BJ (cell line): ENCODE measurements at places on chromosomes 7 and 10. TPM values are rescaled to one million over a fixed set of nuclear protein-coding genes. Genes with fewer than 3 reads are reported as not detected.

GRCh38 chr7:79740076-79740475 is 286.6 kb upstream of the MAGI2 start:
- no peak for DNase-seq

DNA sequence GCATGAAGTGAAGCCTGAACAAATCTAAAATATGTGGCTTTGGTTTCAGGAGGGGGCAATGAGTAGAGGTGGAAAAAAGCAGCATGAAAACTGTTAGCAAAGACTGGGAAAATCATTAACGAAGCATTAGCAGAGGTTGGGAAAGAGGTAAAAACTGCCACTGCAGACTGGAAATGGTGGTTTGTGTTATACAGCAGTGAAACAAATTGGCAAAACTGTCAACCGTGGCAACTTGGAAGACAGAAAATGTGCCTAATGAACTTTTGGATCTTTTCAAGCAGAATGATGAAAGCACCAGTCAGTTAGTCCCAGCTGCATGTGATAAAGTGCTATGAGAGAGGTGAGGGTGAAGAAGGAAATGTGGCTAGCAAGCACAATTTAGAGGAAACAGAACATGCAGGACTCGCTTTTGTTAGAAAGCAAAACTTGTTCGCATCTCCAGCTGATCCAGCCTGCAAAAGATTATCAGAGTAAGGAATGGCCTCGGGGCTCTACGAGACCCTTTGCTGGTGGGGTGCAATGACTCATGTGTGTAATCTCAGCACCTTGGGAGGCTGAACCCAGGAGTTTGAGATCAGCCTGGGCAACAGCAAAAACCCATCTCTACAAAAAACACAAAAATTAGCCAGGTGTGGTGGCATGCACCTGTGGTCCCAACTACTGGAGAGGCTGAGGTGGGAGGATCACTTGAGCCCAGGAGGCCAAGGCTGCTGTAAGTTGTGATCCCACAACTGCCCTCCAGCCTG is 45.7 kb downstream of the SKIDA1 start:
- no peak for DNase-seq

GRCh38 chr7:6306471-6306870 is 34.0 kb upstream of the CYTH3 start:
- DNase-seq: peak; percentile 32

- DNase-seq: no peak
Measured at GRCh38 chr7:563629-564170, 44.1 kb upstream of the PDGFA start.

DNA sequence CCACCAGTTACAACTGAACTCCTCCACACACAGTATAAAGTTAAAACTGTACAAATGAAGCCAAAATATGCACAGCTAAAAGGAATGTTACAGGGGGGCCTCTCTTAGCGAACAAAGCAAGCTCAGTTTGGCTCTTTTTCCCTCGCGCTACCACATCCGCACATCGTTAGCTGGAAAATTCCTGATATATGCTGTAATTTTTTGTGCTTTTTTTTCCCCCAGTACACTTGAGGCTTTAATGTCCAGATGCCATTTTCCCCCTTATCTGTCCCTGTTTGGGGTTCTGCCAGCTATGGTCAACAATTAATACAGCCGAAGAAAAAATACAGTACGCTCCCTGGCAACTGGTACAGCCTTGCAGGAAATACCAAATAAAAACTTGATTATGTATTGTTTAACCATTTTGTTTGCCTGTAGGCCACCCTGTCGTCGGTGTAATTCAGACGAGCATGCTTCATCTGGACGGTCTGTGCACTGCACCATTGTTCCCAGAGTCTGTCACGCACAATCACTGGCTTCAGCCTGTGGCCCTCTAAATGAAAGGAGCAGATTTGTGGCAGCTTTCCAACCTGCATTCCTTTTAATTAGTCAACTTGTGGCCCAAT is 108.1 kb upstream of the FAM133B start:
- DNase-seq: peak; percentile 81

Gene C7orf33
- not detected in 2 replicates for polyA plus RNA-seq

GRCh38 chr10:14904316-14904732 is 25.7 kb downstream of the SUV39H2 start:
- DNase-seq: no peak

Gene SNX10
- not detected in 2 replicates for polyA plus RNA-seq

DNA sequence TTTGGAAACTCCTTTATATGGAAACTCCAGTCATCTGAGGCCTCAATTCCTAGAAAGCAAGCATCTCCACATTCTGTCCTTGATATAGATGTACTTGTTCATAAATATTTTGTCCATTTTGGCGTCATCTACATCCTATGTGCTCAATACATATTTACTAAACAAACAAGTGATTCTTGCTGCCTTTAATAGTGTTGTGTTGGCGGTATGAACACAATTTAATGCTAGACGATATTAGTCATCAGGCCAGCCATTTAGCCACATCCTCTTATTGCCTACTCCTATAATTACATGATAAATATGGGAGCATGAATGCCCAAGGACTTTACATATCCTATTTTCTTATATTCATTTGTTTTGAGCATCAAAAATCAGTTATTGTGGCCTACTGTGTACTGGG is 18.5 kb upstream of the IFRD1 start:
- no peak for DNase-seq

GRCh38 chr7:24948739-24949138 is 31.2 kb downstream of the OSBPL3 start:
- no peak for DNase-seq

DNA sequence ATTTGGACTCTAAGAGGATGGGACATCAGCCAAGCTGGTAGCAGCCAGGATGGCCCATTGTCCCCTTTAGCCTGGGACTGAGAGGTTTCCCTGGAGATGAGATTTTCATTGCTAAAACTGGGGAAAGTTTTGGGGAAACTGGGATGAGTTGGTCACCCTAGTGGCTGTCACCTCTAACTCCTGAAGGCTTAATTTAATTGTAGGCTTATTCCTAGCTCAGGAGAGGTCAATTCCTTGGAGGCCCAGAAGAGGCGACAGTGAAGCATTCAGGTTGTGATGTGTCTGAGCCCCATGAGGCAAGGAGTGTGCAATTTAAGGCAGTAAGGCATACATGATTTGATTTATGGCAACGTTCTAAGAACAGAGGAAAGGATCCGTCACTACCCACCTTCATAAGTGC is 24.9 kb upstream of the JAZF1 start:
- no peak for DNase-seq

- no peak for DNase-seq
Measured at GRCh38 chr7:42194238-42194637, 42.8 kb downstream of the GLI3 start.

DNA sequence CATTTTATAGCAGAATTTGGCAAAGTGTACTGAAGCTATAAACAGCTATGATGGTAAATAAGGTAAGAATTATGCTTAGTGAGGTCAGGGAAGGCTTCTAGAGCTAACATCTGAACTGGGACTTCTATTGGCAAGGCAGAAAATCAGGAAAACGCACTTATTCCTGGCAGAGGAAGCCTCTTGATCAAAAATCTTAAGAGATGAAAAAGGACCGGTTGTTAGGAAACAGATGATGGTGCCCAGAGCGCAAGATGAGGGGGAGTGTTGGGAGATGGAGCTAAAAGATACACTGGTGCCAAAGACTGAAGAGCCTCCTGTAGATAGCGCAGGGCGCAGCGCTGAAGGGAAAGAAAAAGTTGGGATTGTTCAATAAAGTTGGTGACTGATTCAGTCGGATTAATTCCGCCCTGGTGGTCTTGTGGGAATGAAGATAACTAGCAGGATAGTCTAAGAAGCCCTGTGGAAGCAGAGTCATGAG is 550 bp upstream of the CALU start:
- DNase-seq: no peak

DNA sequence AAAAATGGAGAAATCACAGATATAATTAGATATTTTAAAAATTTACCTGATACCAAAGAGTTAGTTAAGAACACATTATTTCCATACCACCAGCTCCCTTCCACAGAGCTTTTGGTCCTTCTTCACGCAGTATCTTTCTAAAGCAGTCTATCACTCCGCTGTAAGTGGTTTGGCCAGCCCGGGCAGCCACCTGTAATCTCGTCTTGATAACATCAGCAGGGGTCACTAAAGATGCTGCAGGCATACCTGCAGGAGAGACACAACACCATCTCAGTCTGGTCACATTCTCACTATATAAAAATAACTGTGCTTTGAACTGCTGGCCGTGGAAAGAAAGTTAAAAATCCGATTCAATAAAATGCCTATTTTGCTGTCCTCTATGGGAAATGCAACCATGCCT is 200.1 kb downstream of the SLC25A13 start:
- no peak for DNase-seq

DNA sequence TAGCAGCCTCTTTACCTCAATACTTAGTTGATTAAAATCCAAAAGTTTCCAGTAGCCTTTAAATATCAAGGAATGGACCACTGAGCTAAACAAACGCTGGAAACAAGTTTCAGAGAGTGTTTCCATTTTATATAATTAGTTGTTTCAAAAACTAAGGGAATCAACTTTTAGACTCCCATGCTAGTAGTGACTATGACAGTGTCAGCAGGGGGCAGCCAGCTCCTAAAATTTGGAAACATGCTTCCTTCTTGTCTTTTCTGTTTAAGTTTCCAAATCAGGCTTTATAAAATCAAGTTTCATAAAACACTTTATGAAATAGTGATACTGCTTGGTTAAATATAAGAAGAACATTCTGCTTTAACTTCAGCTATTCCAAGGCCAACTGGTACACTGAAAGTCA is 138.2 kb upstream of the TMEM229A start:
- DNase-seq: no peak

DNA sequence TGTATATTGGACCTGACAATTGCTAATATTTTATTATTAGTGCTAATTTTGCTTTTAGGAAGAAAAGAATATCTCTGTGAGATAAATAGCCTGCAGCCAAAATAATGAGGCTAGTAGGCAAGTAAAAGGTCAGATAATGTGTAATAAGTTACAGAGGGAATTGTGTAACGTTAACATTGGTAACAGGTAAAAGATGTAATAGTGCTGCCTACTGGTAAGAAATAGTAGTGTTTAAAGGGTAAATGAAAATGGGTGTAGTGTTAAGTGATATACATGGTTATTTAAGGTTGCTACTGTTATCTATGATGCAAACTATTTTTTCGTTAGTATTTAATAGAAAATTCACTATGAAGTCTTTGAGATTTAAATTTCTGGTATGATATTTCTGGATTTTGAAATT is 9.2 kb upstream of the FOXP2 start:
- DNase-seq: no peak

GRCh38 chr7:101970801-101971200 is 153.4 kb downstream of the CUX1 start:
- no peak for DNase-seq

GRCh38 chr10:50585921-50586739 is 37.6 kb downstream of the SGMS1 start:
- DNase-seq: no peak

Gene CPEB3
- 0.28 TPM in 2 replicates for polyA plus RNA-seq

Gene ZNF853
- polyA plus RNA-seq: 1.6 and 2.0 TPM in 2 replicates

DNA sequence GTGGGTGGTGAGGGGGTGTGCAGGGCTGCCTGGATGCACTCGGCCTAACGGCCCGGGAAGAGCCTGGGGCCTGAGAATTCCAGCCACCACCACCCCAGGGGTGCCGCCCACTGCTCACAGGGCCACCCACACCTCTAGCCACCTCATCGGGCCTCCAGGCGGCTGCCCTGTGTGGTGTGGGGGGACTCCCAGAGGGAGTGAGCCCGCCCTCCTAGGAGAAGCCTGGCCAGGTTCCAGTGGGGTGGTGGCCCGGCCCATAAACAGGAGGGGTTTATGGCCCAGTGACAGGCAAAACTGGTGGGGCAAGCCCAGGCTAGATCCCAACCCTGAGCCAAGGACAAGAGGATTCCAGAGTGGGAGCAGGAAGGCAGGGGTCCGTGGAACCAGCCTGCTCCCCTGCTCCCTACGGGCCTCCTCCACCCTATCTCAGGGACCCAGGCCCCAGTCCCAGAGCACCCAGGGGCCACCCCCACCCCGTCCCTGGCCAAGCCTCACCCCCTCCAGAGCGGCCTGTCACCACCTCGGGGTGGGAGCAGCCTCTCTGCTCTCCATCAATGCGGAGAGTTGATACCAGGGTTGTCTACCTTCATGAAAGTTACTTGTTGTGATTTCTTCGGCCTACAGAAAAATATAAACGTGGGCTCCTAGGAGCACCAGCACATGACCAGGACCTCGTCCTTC is 20.2 kb upstream of the PDGFA start:
- DNase-seq: no peak

GRCh38 chr7:78489476-78490240 is 691.1 kb downstream of the PHTF2 start:
- no peak for DNase-seq

- no peak for DNase-seq
Measured at GRCh38 chr10:43234471-43235041, 32.3 kb downstream of the RASGEF1A start.

GRCh38 chr10:72911758-72912157 is 18.2 kb downstream of the OIT3 start:
- no peak for DNase-seq

DNA sequence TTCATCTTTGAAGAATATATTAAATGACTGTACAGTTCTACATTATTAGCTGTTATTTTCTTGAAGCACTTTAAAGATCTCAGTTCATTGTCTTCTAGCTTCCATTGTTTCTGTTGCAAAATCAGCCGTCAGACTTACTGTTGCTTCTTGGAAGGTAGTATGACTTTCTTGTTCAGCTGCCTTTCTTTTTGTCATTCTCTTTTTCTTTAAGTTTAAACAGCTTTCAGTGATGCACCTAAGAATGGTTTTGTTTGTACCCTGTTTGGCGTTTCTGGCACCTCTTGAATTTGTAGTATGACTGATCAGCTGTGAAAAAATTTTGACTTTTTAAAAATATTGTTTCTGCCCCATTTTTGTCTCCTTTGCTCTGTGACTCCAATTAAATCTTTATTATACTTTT is 9.3 kb downstream of the MKLN1 start:
- no peak for DNase-seq

- no peak for DNase-seq
Measured at GRCh38 chr7:115273139-115273772, 351.4 kb downstream of the MDFIC start.

- no peak for DNase-seq
Measured at GRCh38 chr10:55734112-55734511, 626.9 kb downstream of the ZWINT start.

DNA sequence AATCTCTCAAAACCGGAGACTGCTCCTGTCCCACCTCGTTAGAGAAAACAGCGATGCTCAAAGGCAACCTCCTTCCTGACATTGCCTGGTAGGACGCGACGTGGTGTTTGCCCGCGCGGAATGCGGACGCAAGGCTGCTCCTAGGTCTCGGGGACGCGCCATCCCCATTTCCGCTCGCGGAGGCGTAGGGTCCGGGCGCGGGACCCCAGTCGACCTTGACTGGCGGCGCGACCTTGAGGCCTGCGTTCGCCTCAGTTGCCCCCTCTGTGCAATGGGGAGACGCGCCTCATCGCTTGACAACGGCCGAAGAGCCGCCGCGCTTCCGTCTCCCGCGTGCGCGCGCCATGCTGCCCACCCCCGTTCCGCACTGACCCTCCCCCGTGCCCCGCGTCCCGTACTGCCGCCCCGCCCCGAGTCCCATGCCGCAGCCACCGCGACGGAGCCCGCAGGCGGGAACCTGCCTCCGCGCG is 412 bp upstream of the PPIA start:
- no peak for DNase-seq

GRCh38 chr7:147700702-147701101 is 889.9 kb upstream of the C7orf33 start:
- no peak for DNase-seq

Gene HHEX
- 2.6 and 3.4 TPM in 2 replicates for polyA plus RNA-seq
